Ascending aorta (tissue), 2 donors: ENCODE measurements at places on chromosomes 5 and 9. TPM values are rescaled to one million over a fixed set of nuclear protein-coding genes. Genes with fewer than 3 reads are reported as not detected.

Gene ENTPD2
- total RNA-seq: not detected

Gene GPR21
- 5.7 TPM for total RNA-seq

Gene ZNF879
- 38.8 TPM for total RNA-seq

Gene CSNK1A1
- 219 TPM for total RNA-seq

Gene SLC46A2
- total RNA-seq: not detected

Gene HAVCR1
- not detected for total RNA-seq

Gene ACSL6
- 7.6 TPM for total RNA-seq

- no peak for DNase-seq
Observed at GRCh38 chr5:71699233-71699632, 19.8 kb upstream of the CARTPT start.

DNA sequence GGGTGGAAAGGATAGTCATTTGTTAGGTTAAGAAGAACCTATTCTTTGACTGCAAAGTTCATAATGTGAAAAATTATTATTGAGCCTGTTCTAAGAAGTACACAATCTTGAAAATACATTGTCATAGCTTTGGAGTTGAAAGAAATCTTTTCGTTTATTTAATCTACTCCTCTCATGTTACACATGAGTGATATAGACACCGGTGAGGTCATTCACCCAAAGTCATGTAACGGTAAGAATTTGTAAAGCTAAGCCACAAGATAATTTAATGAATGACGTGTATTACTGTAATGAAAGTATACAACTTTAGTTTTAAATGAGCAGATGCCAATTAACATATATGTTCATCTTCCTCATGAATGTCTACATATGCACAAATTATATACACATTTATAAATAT, 284.1 kb upstream of the PDE4D start:
- DNase-seq: no peak
